ENCODE measurements at places on chromosomes 3 and 15.

- DNase-seq: no peak
These were observed 120.2 kb downstream of the LRRC28 start for GRCh38 chr15:99371180-99372103.

- no peak for DNase-seq
These were observed 183.2 kb upstream of the NR2E3 start for GRCh38 chr15:71627188-71627587.

DNA sequence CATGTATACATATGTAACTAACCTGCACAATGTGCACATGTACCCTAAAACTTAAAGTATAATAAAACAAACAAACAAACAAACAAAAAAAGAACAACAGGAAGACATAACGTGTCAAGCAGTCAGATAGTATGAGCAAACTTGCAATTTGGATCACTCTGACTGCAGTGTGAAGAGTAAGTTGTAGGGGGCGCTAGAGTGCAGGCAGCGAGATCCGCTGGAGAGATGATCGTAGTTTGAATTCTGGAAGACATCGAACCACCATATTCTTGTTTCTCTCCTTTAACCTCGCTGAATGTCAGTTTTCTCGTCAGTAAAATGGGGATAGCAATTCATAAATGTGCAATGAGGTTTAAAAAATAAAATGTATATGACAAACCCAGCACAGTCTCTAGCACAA lies 165.2 kb upstream of the LMCD1 start:
- no peak for DNase-seq

DNA sequence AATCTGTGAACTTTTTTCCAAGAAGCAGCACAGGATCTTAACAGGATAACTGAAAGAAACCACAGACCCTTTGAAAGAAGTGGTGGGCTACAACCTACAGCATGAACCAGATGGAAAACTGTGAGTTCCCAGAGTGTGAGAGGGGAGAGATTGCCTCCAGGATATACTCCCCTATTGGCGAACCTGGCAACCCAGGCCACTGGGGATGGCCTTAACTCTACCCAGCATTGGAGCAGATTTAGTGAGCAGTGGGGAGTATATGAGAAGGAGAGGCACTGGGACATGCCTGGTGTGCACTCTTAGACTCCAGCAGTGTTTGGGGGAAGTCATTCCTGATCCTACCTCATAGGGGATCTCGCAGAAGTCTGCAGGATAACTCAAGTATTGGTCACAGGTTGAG lies 201.0 kb upstream of the TP63 start:
- no peak for DNase-seq

- DNase-seq: no peak
These were observed 374.2 kb upstream of the BCHE start for GRCh38 chr3:166211451-166211850.
